Stimulated activated CD8-positive, alpha-beta memory T cell treated with anti-CD3 and anti-CD28 coated beads, Interleukin-7, amount 100 ng/mL, for 4 hours (primary cell): ENCODE measurements at places on chromosomes 3 and 15.

DNA sequence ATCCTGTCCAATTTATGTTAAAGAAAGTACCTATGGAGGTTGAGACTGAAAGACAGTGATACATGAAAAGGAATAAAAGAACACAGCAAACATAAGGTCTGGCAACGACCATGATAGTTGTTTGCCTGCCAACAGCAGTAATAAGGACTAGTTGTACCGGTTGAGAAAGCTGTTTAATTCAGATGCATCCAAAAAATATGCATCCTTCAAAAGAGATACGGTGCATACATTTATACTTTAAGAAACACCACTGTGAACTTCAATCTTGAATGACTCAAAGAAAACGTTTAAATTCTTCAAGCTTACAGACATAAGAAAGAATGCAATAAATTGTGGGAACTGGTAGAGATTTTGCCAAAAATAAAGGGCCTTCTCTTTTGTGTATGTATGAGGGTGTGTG, 492.1 kb downstream of the NLGN1 start:
- no peak for DNase-seq

DNA sequence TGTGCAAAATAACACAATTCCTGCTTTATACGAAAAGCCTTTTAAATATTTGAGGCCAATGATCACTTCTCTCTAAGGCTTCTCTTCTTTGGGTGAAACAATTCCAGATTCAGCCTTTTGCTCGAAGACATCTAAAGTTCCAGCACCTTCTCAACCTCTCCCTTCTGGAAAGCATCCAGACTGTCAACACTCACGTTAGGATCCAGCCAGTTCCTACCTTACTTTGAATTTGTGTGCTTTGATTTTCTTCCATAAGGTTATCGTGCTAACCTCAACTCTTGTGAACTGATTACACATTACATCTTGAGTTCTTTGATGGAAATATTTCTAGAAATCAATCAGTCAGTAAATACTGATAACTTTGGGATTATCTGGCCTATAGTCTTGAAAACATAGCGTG, 125.3 kb upstream of the ETV5 start:
- DNase-seq, result no peak

- DNase-seq, result no peak
Measured at GRCh38 chr3:65979162-65979561, 59.6 kb downstream of the MAGI1 start.

- DNase-seq, result no peak
Measured at GRCh38 chr3:38655708-38656300, 6.3 kb upstream of the SCN5A start.

GRCh38 chr3:165185707-165186327, 10.4 kb downstream of the SLITRK3 start:
- no peak for DNase-seq

- DNase-seq, result no peak
Measured at GRCh38 chr3:42755681-42756578, 17.1 kb downstream of the CCDC13 start.

DNA sequence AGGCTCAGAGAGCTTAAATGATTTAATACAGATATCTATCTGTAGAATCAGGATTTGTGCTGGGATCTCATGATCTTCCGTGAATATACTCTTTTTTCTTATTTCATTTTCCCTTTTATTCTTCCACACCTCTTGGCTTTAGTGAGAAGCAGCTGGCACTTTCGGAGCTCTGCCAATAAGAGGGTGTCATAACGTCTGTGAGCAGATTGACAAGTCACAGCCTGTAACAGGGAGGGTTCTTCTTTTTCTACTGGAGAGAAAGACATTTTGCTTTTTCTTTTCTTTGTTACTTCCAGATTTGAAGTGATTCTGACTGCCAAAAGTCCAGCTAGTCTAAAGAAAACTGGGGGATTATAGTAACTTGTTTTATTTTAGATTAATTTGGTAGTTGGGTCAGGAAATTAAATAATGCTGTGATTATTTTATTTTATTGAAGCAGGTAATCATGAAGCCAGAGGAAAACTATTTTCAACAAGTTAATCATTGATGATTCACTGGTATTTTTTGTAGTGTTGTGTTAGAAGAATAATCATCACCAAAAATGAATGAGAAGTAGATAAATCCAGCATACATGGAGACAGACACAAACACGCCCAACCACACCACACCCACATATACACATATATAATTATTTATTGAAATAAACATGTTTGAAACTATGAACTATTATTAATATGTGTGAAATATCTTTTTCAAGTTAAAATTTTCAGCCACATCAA, 69.8 kb downstream of the TNFAIP8L3 start:
- DNase-seq, result no peak

- DNase-seq, result no peak
Measured at GRCh38 chr3:100044369-100044768, 69.9 kb downstream of the FILIP1L start.

GRCh38 chr3:35184775-35185174, 454.6 kb upstream of the ARPP21 start:
- DNase-seq, result no peak

- DNase-seq, result no peak
Measured at GRCh38 chr15:51588966-51589365, 33.6 kb downstream of the DMXL2 start.

DNA sequence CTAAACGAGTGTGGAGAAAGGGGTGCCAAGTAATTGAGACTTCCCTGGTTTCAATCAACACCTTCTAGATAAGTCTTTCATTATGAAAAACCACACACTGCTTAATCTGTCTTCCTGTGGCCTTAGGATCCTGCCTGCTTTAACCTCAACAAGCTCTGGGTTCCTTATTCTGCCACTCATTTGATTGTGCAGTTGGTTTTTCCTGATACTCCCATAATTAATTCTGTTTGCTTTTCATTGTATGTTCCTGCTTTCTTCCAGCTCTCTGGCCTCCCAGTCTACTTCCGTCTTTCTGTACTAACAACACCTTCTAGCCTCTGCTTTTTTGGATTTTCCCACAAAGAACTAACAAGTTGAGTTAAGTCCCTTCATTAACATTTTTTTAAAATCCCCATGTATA, 20.2 kb upstream of the GCNT3 start:
- no peak for DNase-seq

- no peak for DNase-seq
Measured at GRCh38 chr3:46595819-46596314, 16.5 kb upstream of the FAM240A start.

DNA sequence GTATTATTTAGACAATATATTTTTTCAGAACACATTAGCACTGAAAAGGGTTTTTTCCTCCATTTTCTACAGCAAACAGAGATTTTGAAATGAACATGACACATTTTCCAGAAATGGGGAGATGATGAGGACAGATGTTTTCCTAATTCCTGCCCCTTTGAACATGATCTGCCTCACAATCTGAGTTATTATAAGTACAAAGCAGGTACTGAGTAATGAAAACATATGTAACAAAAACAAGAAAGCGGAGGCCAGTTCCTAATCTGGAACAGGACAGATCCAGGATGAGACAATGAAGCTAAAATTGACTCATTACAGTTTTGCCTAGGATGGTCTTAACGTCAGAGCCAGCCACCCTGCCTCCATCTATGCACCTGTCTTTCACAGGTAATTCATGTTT, 642.8 kb upstream of the NR2F2 start:
- no peak for DNase-seq

- no peak for DNase-seq
Measured at GRCh38 chr3:168598250-168598649, 502.5 kb upstream of the GOLIM4 start.

DNA sequence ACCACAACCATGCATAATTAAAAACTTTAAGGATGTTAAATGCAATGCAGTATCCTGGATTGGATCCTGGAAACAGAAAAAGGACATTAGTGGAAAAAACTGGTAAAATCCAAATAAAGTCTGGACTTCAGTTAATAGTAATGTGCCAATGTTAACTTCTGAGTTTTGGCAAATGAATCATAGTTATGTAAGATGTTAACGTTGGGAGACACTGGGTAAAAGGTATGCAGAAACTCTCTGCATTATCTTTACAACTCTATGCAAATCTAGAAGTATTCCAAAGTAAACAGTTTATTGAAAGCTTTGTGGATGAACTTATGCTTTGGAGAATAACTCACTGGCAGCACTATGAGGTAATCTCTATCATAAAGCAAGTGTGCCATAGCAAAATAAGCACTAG, 357.4 kb downstream of the RORA start:
- no peak for DNase-seq

DNA sequence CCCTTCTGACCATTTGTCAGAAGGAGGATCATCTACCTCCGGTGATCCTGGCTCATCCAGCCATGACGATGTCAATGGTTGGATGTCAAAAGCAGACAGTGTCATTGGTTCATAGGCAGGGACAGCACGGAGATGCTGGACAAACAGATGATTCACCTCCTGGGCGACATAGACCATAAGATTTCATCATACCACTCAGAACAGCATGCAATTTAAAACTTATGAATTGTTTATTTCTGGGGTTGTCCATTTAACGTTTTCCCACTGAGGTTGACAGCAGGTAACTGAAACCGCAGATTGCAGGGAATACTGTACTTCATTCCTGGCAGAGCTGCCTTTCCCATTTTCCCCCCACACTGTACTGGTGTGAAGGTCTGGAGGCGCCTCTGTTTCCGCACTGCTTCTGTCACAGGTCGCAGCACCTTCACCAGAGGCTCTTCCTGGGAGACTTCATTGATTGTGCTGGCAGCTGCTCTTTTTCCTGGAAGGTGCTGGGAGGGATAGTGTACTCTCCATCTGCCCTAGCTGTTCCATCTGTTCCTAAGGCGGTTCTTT, 32.5 kb upstream of the TMOD3 start:
- DNase-seq, result no peak

GRCh38 chr15:58336161-58336560, 95.6 kb upstream of the LIPC start:
- no peak for DNase-seq

DNA sequence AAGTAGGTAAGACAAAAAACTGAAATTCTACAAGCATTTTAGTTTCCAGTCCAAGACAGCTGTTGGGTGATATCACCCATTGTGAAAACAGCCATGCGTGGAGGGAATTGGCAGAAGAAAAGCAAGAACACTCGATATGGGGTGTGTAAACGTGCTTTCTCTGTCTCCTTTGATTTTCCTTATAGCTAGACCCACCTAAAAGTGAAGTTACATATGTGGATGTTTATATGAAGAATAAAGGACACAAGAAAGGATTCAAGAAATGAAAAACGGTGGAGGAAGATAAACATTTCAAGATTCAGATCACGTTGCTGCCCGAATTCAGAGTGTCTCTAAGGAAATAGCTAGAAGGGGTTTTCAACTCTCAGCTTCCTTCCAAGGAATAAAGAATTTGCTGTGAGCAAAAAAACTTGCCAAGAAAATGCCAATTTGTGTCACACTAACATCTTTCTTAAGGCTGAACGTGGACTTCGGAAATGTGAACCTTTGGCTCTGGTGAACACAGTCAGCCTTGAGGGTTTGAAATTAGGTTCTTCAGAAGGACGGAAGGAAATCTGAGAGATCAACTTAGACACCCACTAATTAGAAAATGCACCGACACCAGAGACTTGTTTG, 269.0 kb upstream of the ADAMTS9 start:
- DNase-seq, result no peak

GRCh38 chr15:98888820-98889479, 118.6 kb downstream of the PGPEP1L start:
- DNase-seq, result no peak

- peak; percentile 48 for DNase-seq
Measured at GRCh38 chr3:15647611-15648167, 46.1 kb downstream of the BTD start.

GRCh38 chr15:70140543-70141375, 43.0 kb upstream of the TLE3 start:
- no peak for DNase-seq

DNA sequence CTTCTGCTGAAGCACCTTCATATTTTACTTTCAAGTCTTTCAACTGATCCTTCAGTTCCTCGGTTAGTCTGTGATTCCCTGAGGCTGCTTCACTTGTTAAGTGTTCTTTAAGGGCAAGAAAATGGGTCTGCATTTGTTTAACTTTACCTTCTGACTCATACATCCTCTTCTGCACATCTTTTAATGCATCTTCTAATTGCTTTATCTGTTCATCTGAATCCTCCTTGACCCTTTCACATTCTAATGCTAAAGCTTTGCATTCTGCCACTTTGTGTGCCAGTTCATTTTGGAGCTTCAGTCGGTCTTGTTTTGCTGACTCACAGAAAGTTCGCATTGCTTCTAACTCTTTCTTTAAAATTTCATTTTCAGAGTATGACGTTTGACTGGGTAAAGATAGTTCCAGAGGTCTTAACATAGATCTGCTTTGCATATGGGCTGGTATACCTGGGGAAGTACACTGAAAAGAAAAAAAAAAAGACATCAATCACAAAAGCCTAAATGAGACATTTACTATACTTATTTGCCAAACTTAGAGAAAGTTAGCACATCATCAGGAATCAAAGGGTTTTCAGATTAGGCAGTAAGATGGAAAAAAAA, 94.3 kb downstream of the UACA start:
- no peak for DNase-seq

DNA sequence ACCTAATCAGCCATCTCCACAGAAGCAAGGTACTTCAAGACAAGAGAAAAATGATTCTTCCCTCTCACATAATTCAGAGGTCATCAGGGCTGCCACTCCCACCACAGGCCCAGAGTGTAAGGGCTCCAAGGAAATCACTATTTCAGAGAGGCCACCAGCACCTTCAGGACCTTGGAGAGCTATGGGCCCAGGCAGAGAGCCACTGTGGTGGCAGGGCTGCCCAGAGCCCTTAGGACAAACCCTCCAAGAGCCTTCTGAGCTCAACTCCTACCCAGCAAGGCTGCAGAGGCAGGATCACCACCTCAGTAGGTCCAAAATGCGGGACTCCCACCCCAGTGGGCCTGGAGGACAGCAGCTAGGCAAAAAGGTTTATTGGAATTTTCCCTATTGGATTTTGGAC, 17.9 kb upstream of the FAN1 start:
- DNase-seq, result no peak

DNA sequence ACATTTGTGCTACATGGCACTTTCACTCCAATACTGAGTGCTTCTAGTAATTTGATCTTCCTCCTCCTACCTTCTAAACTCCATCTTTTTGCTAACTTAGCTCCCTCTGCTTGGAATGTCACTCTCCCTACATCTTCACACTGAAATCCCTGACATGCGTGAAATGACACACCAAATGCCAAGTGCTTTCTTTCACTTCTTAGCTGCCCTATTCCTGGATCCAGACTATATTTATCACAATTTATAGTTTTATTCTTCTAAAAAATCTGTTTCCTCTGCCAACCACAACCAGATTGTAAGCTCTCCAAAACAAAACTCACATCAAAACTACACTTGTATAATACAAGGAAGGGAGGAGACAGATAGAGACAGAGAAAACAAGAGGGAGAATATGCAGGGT, 387.3 kb downstream of the FGF12 start:
- no peak for DNase-seq

- no peak for DNase-seq
Measured at GRCh38 chr15:99931703-99932603, 198.7 kb upstream of the LYSMD4 start.

GRCh38 chr3:13745636-13746035, 134.2 kb downstream of the WNT7A start:
- DNase-seq, result no peak

DNA sequence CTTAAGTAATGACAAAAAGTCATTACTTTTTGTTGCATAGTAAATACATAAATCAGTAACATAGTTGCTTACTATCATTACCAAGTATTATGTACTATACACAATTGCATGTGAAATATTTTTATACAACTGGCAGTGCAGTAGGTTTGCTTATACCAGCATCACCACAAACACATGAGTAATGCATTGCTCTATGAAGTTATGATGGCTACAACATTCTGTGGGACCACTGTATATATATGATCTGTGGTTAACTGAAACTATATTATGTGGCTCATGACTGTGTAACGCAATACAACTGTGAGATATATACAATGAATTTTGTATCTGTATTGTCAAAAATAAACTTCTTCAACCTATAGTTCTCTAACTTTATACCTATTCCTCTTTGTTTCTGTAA, 113.7 kb upstream of the RBMS3 start:
- no peak for DNase-seq
